ENCODE measurements at places on chromosomes 2 and 18.

DNA sequence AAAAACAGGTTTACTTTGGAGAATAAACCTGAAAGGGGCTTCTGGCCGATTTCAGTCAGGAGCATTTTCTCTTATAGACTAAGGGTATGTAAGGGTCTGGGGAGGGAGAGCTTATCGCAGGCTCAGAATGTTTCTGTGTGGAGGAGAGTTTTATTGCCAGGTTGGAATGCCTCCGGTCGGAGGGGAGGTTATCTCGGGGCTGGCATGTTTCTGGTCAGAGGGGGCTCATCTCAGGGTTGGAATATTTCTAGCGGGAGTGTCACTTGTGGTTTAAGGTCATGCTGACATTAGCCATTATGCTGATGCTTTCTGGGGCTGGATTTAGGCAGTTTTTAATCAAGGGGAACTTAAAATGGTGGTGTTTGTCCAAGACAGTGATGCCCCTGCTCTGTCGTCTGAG, 333.6 kb downstream of the METTL4 start:
- no peak for DNase-seq

- DNase-seq: no peak
These were observed 203.2 kb upstream of the MEX3C start for GRCh38 chr18:51400721-51401120.

GRCh38 chr2:234435836-234436481, 60.9 kb downstream of the ARL4C start:
- DNase-seq: no peak

DNA sequence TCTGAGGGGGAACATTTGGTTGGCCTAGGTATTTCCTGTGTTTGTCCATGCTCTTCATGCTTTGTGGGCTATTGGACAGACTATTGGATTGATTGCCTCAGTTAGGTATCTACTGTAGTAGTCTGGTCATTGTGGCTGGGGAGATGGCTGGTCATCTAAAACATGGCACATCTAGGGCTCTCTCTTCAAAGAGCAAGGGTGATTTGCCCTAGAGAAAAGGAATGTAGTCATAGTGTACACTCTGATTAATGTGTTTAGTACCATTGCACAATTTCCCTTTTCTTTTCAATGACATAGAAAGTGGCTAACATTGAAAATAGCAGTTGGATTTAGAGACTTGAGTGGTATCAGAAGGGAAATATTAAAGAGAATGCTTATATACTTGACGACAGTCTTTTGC, 114.3 kb downstream of the LCLAT1 start:
- DNase-seq: no peak

GRCh38 chr2:172395503-172395902, 31.9 kb upstream of the ITGA6 start:
- DNase-seq: no peak

DNA sequence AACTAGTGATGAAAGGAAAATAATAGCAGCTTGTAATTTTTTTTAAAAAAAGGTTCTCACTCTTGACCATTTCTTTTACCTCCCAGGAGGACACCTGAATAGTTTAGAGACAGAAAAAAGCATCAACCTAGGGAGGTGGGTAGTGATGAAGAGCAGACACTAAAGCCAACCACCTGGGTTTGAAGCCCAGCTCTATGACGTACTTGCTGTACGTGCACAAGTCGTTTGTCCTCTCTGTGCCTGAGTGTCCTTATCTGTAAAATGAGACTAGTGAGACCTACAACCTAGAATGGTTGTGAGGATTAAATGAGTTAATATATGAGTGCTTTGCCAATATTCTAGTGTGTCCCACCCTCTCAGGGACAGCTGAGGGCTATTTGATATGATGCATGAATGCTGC, 5.8 kb downstream of the SLC1A4 start:
- no peak for DNase-seq

DNA sequence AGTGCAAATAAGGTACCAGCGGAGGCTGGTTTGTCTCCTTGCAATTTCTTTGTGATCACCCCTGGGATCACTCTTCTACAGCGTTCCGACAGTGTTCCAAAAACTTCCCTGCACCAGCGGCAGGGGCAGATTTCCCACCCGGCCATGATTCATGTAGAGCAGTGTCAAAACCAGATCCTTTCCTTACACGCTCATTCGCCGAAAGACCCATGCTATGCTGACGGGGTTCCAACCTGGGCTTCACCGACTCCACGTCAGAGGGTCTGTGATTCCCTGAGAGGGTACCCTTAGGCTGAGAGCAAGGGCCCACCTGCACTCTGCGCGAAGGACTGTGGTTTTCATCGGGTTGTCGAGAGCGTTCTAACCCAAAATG, 423 bp upstream of the TTC27 start:
- no peak for DNase-seq

- no peak for DNase-seq
These were observed 89.8 kb downstream of the PRPF40A start for GRCh38 chr2:152627351-152627957.

- DNase-seq: no peak
These were observed 415.3 kb upstream of the VWC2L start for GRCh38 chr2:213995400-213996105.

All from stimulated activated CD8-positive, alpha-beta memory T cell treated with anti-CD3 and anti-CD28 coated beads, Interleukin-4, amount 100 ng/mL, for 4 hours (primary cell).